ENCODE measurements at places on chromosomes 1 and 21. TPM values are rescaled to one million over a fixed set of nuclear protein-coding genes. Genes with fewer than 3 reads are reported as not detected.

DNA sequence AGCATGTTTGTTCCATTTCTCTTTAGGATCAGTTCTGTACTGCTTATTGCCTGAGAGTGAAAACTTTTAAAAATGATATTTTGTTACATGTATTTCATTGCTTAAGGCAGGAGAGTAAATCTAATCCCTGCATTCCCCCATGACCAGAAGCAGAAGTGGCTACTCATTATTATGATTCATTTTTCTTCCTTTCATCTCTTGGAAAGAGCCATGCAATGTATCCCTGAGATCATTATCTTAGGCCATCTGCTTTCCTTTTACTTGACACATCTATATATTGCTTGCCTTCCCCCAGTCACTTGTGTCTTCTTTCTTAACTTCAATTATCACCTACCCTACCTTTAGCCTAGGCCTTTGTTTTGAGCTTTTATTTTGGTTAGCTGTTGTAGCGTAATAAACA lies 430.4 kb upstream of the CHRM3 start:
- H3K4me3 ChIP-seq, result no peak overlapping the region
- no peaks in the 10 kb centered on the region for H3K4me1 ChIP-seq
- no peak overlapping the region for H3K27ac ChIP-seq
- H3K36me3 ChIP-seq, result no peaks in the 10 kb centered on the region

Gene NSUN4
- total RNA-seq, result 27.7 TPM

Gene RNF186
- total RNA-seq, result not detected

Gene EDARADD
- 0.78 TPM for total RNA-seq

Gene TMEM125
- total RNA-seq, result 188 TPM

DNA sequence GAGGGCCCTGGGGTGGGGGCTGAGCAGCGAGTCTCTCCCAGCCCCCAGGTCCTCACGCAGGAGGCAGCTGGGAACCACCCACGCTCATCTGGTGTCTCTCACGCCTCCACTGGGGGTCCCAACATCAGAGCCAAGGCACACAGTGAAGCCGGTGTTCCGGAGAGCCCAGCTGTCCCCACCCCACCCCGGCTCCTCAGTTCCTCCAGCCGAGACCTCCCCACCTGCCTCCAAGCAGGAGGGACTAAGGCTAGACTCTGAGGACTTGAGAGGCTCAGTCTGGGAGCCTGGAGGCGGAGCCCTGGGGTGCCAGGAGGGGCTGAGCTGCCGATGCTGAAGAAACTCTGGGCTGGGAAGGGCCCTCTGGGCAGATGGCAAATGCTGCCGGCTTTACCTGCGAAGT lies 1.6 kb upstream of the HPCA start:
- peaks cover 50% of the 10 kb centered on the region for H3K27me3 ChIP-seq
- no peak for DNase-seq
- H3K4me1 ChIP-seq, result no peaks in the 10 kb centered on the region
- no peak overlapping the region for H3K4me3 ChIP-seq
- no peak overlapping the region for H3K27ac ChIP-seq
- no peaks in the 10 kb centered on the region for H3K36me3 ChIP-seq
